ENCODE measurements at places on chromosomes 6 and 20.

- no peak for DNase-seq
These were observed 208.3 kb upstream of the RAB32 start for GRCh38 chr6:146335336-146335735.

DNA sequence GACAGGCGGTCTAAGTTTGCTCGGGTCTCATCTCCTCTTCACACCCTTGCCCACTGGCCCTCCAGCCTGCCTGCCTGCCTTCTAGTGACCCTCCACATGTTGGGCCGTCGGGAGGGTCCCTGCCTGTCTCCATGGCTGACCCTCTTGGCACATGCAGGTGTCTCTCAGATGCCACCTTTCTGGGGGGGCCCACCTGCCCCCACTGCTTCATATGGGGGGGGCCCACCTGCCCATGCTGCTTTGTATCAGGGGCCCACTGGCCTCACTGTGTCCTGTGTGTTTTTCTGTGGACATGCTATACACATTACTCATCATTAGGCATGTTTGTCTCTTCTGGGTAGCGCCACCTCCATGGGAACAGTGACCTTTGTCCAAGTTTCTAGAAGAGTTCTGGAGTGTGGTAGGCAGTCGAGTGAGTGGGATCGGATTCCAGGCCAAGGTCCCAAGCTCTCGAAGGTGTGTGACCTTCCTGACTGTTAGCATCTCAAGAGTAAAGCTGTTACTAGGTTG lies 40.4 kb upstream of the KIF25 start:
- no peak for DNase-seq

- DNase-seq = no peak
These were observed 55.8 kb upstream of the SMIM28 start for GRCh38 chr6:138321934-138322333.

- DNase-seq = no peak
These were observed 179.1 kb downstream of the THBS2 start for GRCh38 chr6:169074526-169074925.

GRCh38 chr6:170429450-170429849 lies 122.9 kb downstream of the FAM120B start:
- DNase-seq = no peak

GRCh38 chr6:30315156-30315555 lies 11.6 kb upstream of the TRIM39 start:
- DNase-seq = no peak

DNA sequence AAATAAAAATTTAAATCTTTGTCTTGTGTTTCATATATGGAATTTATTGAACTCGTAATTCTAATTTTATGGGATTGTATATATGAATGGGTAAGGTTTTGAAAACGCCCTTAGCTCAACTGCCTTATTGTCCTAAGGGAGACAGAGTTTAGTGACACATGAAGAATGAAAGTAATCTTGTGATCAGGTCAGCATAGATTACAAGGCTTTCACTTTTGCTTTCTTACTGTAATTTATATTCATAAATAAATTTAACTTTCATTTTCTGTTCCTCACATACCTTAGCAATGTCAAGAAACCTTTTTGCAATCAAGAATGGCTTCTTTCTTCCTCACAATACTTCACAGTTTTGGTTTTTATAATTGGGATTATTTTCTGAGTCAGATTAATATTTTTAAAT lies 14.4 kb downstream of the KPNA5 start:
- DNase-seq = peak; percentile 11

- no peak for DNase-seq
These were observed 3.2 kb upstream of the OGFR start for GRCh38 chr20:62801284-62802010.

- no peak for DNase-seq
These were observed 159.7 kb downstream of the BTBD9 start for GRCh38 chr6:38480036-38480435.

- DNase-seq = no peak
These were observed 12.8 kb upstream of the ILRUN start for GRCh38 chr6:34709386-34709785.

GRCh38 chr6:118656847-118657451 lies 5.6 kb upstream of the CEP85L start:
- DNase-seq = no peak

- DNase-seq = no peak
These were observed 77.7 kb downstream of the UBE3D start for GRCh38 chr6:82987951-82988350.

DNA sequence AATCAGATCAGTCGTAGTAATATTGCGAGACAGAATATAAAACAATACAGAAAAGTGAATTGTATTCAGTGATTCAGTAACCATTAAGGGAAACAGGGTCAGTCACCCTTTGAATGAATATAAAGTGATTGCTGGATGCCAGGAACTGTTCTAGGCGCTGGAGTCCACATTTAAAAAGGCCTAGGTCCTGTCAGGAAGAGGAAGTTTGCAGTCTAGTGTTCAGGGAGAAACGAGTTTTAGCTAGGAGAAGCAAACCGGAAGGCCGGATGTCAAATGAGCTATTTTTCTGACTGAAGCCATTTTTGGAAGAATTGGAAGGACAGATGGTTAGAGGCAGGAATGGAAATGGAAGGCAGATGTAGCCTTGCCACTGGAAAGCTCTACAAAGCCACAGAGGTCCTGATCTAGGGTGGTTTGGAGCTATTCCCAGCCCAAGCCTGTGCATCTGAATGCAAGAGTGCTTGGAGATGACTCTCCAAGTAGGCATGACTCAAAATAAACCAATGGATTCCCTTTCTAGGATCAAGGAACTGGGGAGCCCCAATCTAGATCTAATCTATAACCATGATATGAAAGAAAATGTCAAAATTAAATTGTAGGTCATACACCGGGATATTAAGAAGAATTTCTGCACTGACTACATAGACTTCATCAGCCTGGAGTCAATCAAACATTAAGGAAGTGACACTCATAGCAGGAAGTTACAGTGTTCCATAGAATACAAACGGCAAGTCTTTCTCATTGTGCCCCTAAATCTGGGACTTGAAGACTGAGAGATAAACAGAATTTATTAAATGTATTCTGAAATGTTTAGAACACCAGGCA lies 36.8 kb upstream of the CDKAL1 start:
- DNase-seq = no peak

DNA sequence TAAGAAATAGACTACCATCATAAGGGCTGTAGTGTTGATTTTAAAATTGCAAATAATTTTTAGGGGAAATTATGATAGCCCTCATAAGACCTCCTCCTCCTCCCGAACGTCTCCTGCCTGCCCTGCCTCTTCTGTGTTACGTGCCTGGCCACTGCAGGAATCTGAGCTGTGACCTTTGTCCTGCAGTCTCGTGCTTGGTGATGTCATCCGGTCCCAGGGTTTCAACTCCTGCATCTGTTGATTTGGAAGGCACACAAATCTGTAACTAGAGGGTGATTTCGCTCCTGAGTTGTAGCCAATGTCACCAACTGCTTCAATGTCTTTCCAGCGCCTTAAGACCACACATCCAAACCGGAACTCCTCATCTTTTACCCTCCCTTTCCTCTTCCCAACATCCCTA lies 163.2 kb downstream of the AIG1 start:
- no peak for DNase-seq

- DNase-seq = no peak
These were observed 84.9 kb upstream of the NAA20 start for GRCh38 chr20:19932170-19932667.

DNA sequence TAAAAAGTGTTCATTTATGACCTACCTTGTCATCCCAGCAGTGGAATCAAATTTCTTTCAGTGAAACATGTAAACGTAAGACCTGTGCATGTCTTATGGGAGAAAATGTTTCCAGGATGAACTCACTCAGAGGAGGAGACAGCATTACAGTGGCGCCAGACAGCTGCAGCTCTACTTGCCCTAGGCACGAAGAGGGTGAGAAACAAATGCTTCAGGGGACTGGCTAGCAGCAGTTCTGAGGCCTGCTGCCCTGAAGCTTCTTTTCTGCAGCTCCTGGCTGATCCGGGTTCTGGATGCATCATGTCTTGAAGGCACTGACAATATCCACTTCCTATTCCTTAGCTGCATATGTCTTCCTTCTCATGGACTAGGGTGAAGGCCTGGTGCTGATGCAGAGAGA lies 120.2 kb downstream of the QRSL1 start:
- DNase-seq = no peak

- DNase-seq = no peak
These were observed 178.2 kb upstream of the THEMIS start for GRCh38 chr6:128079021-128079420.

GRCh38 chr6:168333989-168334388 lies 14.4 kb upstream of the DACT2 start:
- DNase-seq = no peak

DNA sequence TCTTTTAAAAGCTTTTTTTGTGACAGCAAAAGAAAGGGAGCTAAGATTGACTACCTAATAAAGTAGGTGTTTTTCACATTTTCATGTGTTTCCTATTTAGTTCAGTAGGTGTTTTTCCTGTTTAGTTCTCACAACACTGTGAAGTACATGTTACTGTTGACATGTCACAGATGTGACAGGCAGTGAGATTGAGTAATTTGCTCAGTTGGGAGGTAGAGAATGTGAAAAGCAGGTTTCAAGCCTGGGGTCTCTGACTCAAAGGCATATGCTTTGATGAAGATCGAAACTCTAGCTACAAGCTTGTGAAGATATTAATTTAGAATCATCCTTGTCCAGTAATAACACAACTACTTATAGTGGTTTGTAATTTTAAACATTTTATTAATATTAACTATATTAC lies 43.1 kb downstream of the SLX4IP start:
- DNase-seq = no peak

DNA sequence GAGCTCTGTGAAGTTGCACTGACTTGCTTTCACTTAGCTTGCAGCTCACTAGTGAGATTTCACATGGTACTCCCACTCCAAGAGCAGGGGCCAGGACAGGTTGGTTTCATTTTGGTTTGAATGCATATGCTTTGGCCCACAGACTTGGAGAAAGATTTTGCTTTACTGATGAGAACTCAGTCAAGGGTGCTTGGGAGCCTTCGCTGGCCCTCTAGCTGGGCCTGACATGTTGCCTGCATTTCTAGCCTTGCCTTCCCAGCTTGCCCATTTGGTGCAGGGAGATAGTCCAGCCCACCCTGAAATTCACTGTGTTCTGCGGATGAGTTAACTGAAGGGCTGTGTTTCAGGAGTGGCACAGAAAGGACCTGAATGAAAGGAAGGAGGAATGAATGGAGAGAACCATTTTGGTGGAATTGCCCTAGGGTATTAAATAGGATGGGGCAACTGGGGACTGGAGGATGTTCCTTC lies 1.9 kb downstream of the SGK1 start:
- no peak for DNase-seq

- no peak for DNase-seq
These were observed 3.6 kb upstream of the MANBAL start for GRCh38 chr20:37285664-37286374.

- DNase-seq = no peak
These were observed 256.2 kb upstream of the IRAK1BP1 start for GRCh38 chr6:78611102-78611620.

DNA sequence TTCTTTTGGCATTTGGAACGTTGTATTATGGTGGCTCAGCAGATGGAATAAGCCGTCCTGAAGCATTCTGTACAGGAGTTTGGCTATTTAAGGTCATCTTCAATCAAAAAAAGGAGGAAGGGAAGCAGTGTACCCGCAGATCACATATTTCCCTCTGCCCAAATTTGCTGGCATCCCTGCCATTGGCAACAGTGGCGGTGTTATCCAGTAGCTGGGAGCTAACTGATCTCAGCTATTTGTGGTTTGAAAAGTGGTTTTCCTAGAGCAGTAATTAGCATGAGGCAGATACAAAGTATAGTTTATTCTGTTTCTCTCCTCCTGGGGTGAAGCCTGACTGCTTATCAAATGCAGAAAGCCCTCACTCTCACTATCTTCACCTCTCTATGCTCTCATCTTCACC lies 576.8 kb downstream of the QKI start:
- no peak for DNase-seq

GRCh38 chr6:7073082-7073820 lies 34.5 kb upstream of the RREB1 start:
- DNase-seq = no peak

DNA sequence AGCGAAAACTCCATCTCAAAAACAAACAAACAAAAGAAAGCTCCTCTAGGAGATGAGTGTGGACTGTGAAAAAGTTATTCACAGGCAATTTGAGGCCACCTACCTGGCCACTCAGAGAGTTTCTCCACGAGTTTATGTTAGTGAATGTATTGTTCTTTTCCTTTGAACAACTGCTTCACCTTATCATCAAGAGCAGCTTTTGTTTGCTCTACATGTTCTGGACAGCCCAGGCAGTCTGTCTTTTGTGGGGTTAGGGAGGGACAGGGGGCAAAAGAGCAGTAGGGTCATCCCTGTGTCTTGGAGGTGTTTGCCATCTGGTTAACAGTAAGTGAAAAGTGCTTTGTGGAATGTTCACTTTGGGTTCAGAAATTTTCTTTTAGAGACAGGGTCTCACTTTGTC lies 8.0 kb downstream of the CASS4 start:
- DNase-seq = no peak

- no peak for DNase-seq
These were observed 34.7 kb downstream of the RIPOR2 start for GRCh38 chr6:24900917-24901697.

GRCh38 chr6:11353921-11354389 lies 121.5 kb upstream of the NEDD9 start:
- DNase-seq = no peak

GRCh38 chr6:35419417-35419816 lies 32.7 kb upstream of the FANCE start:
- DNase-seq = peak; percentile 48

GRCh38 chr6:154951345-154952200 lies 43.5 kb upstream of the TIAM2 start:
- peak; percentile 85 for DNase-seq

- peak; percentile 51 for DNase-seq
These were observed 4.0 kb downstream of the STK4 start for GRCh38 chr20:44970243-44970757.

- DNase-seq = peak; percentile 20
These were observed 62.9 kb upstream of the KCNG1 start for GRCh38 chr20:51085769-51086168.

DNA sequence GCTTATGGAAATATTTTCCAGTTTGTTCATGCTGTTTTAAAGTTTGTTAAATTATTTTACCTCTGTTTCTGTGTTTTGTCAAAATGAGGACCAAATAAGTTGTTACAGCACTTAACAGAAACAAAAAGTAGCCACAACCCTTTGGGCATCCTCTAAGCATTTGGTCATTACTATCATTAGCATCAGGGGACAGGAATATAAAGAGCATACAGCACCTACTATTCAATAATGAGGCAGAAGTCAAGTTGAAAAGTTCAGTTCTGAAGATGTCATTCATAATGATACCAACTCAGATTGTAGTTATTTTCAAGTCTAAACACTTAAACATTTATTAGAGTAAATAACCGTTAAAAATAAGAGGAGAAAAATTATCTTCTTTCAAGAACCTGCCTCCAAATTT lies 862.3 kb upstream of the FLRT3 start:
- no peak for DNase-seq

GRCh38 chr6:98794307-98794842 lies 40.0 kb upstream of the POU3F2 start:
- no peak for DNase-seq

DNA sequence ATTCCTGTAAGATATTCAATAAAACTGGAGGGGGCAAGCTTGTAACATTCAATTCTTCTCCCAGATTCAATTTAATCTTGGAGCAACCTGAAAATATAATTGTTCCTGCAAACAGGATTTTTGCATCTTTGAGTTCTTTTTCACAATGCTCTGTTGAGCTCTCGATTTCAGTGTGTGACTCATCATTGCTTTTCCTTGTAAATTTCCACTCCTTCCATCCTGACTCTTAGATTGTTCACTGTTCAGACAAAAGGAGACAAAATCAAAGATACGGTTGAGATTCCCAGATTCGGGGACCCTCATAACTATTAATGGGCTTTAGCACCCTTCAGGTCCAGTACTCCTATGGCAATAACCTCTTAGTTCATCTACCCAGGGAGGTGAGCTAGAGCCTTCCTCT lies 571.9 kb upstream of the CHD6 start:
- DNase-seq = no peak

- DNase-seq = no peak
These were observed 300.9 kb downstream of the PREX1 start for GRCh38 chr20:48526936-48527335.
